ENCODE measurements at places on chromosomes 6 and 20.

- DNase-seq = no peak
These were observed 201.9 kb downstream of the MOXD1 start for GRCh38 chr6:132199343-132199742.

GRCh38 chr6:110334423-110335180 lies 23.5 kb downstream of the METTL24 start:
- no peak for DNase-seq

- no peak for DNase-seq
These were observed 233.0 kb upstream of the JAG1 start for GRCh38 chr20:10906834-10907233.

DNA sequence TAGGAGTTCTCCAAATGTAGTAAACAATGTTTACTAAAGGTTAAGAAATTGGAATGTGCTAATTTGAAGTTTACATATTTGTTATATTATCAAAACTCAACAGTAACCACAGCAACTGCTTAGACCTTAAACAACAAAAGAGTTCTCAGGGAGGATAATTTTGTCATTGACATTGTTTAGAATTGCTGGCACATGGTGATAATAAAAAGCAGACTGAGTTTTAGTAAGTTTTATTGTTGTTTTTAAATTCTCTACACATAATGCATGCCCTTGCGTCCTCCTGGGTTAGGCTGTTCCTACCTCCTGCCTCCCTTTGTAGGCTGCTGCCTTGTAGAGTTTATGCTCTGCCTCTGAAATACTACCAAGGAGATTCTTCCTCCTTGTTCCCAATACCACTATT lies 28.7 kb downstream of the LAMA4 start:
- no peak for DNase-seq

GRCh38 chr20:2559651-2560050 lies 23.3 kb downstream of the TMC2 start:
- DNase-seq = peak; percentile 63

DNA sequence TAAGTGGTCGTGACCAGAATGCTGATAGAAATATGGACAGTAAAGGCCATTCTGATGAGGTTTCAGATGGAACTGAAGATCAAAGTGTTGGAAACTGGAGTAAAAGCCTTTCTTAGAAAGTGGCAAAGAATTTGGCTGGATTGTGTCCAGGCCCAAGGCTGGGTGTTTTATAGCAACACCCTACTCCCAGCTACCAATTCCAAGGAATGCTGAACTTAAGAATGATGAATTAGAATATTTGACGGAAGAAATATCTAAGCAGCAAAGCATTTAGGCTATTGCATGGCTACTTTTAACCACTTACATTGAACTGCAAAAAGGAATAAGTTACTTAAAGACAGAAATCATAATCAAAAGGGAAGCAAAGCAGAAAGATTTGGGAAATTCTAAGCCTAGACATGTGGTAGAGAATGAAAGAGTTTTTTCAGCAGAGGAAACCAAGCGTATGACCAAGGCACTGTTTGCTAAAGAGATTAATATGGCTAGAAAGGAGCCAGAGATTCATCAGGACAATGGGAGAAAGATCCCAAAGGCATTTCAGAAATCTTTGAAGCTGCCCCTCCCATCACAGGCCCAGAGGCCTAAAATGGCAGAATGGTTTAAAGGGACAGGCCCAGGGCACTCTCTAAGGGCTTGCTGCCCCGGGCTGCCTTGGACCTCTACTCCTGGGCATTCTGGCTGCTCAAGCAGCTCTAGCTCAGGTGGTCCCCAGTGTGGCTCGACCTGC lies 25.8 kb downstream of the SDHAF4 start:
- no peak for DNase-seq
